Renal cortex interstitium (tissue), 15 donors: ENCODE measurements at places on chromosomes 3 and 15. TPM values are rescaled to one million over a fixed set of nuclear protein-coding genes. Genes with fewer than 3 reads are reported as not detected.

- no peak for DNase-seq
Observed at GRCh38 chr3:129016356-129016719, 15.2 kb downstream of the EFCC1 start.

DNA sequence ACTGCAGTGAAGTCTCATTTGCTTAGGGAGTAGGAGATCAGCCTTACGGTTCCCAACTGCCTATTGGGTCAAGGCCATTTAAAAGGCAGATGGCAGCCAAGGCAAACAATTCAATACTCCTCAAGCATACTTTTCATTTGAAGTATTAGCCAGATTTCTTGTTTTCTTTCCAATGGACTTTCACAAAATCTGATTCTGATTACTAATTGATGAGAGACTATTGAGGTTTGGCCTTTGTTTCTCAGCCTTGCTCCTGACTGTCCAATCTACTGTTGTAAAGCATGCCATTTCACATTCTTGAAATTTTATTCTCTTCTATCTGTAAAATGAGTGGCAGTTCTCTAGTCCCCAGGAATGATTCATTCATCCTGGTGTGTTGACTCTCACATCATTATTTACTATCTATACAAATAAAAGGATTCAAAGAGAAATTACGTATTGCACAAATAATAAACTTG lies 166.2 kb upstream of the TGFBR2 start:
- no peak for DNase-seq

The DNAH12 gene
- 1.7 TPM for polyA plus RNA-seq

The BCL2A1 gene
- polyA plus RNA-seq: 0.26 TPM

DNA sequence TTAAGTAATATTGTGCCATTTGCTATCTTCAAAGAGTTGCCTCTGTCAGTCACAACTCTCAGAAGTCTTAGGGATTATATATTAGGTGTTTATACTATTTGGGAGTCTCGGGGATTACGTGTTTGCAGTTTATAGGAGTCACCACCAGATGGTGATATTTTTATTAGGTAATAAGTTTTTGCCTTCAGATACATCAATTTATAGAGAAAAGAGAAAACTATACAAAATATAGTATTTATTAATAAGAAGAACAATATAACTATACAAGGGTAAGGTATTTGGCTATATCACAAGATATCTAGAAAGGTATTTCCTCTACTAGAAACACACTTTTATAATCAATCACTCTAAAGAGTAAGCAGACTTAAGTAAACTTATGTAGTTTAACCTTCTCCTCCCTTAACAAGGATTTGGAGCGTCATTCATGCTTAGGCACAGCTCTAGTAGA lies 10.7 kb upstream of the DHX36 start:
- DNase-seq: no peak

DNA sequence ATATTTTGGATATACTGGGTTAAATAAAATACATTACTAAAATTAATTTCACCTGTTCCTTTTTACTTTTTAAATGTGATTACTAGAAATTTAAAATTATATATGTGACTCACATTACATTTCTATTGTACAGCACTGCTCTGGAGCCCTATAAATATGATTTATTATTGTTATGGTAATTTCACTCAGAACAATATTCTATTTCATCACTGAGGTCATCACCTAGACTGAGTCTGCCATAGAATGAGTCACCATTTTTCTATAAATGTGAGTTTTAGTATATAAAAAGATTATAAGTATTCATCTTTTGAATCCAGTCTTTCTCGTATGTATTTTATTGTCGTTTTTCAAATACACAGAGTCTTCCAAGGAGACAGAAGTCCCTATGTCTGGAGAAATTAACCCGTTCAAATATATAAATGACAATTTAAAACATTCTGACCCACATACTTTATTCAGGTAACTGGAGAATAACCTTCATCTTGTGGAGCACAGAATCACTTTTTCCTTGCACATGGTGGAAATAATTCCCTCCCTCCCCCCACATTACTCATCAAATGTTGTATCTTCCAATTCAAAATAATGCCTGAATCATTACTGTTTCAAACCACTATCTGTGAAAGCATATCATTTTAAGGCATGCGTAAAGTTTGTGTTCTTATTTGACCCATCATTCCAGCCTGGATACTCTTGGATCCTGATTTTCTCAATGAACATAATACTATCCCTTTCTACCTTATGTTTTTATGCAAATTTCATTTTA lies 30.0 kb downstream of the CHST14 start:
- DNase-seq: no peak

DNA sequence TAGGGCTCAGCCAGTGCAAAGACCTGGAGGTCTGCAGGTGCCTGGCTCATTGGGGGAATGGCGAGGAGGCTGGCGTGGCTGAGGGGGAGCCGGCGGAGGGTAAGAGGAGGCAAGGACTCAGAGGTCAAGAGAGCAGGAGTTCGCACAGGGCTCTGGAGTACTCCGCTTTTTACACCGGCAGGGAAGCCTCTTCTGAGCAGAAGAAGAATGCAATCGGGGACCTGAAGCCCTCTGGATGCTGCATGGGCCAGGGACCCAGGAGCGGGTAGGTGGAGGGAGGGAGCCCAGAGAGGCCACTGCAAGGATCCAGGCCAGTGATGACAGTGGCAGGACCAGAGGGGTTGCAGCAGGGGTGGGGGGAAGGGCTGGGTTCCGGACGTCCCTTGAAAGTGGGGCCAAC lies 70.4 kb upstream of the TAMM41 start:
- DNase-seq: no peak

DNA sequence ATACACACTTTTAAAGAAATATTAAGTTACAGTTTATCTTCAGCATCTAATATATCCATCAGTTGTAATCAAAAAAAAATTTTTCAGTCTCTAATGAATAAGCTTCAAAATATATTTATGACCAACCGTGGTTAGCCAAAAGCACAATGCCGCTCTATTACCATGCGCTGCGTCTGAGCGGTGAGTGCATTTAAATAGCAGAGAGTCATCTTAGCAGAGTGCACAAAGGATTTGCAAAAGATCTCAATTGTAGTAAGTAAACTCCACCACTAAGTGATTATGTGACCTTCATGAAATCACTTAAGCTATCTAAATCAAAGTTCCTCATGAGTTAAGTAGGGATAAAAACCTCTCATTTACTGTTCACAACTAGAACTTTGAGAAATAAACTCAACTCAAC lies 4.9 kb downstream of the TP63 start:
- no peak for DNase-seq

DNA sequence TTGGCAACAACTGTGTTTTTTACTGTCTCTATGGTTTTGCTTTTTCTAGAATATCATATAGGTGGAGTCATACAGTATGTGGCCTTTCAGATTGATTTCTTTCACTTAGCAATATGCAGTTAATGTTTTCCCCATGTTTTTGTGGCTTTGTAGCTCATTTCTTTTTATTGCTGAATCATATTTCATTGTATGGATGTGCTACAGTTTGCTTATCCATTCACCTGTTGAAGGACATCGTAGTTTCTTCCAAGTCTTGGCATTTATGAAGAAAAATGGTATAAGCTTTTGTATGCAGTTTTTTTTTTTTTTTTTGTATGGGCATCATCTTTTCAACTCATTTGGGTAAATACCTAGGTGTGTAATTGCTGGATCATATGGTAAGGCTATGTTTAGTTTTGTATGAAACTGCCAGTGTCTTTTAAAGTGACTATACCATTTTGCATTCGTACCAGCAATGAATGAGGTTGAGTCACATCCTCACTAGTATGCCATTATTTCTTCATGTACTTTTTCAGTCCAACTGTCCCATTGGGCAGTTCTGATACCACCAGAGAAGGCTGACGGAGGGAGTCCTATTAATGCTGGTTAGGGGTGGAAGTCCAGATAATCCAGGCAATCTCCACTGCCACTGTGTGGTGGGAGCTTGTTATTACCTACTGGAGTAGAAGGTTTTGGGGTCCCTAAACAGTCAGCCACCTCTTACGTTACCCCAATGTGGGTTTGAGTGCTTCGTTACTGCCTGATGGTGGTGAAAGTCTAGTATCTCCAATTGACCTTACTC lies 210.5 kb downstream of the DOCK3 start:
- no peak for DNase-seq

DNA sequence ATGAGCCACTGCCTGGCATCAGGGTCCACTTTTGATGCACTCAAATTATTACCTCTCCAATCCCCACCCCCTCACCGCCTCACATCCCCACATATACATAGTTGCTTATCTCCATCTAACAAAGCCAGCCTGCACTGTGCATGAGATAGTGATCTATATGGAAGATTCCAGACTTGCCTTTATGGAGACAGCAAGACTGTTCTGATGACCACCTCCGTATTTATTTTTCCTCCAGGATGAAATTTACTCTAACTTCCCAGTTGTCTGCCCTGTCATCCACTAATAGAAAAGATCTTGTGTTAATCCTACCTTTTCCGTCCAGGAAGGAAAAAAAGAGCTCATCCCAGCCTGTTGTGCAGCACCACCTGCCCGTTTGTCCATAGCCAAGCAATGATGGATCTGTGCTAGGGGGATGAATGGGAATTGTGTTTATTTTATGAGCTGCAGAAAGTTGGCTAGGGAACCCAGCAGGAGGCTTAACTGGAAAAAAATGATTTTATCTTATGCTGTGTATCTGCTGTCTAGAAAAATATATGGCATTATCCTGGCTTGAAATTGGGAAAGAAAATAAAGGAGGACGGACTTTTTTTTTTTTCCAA lies 114.5 kb downstream of the CD47 start:
- no peak for DNase-seq

DNA sequence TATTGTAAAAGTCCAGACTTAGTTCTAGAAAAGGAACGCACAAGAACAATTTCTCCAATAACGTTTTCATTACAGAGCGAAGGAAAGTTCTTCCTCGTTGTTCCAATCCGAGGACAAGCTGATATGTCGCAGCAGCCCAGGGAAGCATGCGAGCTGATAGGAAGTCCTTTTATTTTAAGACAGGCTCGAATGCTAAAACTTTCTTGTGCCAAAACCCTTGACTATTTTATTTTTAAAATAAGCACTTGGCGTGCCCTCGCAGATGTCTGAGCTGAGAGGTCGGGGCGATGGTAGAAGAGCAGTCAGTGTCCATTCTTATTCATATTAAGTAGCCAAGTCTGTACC lies 433 bp upstream of the MITF start:
- no peak for DNase-seq

GRCh38 chr15:72289597-72290325 lies 17.4 kb upstream of the PARP6 start:
- no peak for DNase-seq

The TERC gene
- not detected for polyA plus RNA-seq

The FANCD2 gene
- 22.6 TPM for polyA plus RNA-seq

DNA sequence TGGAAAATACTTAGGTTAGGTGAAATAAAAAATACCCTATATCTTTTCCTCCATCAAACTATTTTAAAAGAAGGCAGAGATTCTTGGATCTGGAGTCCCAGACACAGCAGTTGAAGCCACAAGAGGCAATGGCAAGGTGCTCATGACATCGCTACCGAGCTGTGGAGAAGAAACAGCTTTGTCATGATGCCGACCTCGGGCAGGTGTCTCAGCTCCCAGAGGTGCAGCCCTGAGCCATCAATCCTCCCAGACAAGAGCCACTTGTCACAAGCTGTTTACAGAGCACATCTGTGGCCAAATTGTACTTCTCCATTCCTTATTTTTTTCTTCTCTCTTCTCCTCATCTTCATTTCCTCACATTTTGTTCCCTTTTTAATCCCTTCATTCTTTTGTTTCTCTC lies 50.8 kb downstream of the GPR176 start:
- DNase-seq: no peak

- no peak for DNase-seq
Observed at GRCh38 chr3:140157161-140157560, 222.2 kb downstream of the CLSTN2 start.

The RIOX2 gene
- 33.2 TPM for polyA plus RNA-seq

GRCh38 chr15:66981771-66982170 lies 83.6 kb upstream of the SMAD3 start:
- no peak for DNase-seq

GRCh38 chr3:153045150-153045549 lies 116.9 kb upstream of the RAP2B start:
- DNase-seq: no peak

The METTL6 gene
- polyA plus RNA-seq: 28.9 TPM

- DNase-seq: no peak
Observed at GRCh38 chr3:6439824-6440223, 421.1 kb upstream of the GRM7 start.

The GP9 gene
- 2.1 TPM for polyA plus RNA-seq

The CACNA2D3 gene
- 1.9 TPM for polyA plus RNA-seq

The RASL12 gene
- polyA plus RNA-seq: 8.4 TPM

The FRMD4B gene
- polyA plus RNA-seq: 45.2 TPM

DNA sequence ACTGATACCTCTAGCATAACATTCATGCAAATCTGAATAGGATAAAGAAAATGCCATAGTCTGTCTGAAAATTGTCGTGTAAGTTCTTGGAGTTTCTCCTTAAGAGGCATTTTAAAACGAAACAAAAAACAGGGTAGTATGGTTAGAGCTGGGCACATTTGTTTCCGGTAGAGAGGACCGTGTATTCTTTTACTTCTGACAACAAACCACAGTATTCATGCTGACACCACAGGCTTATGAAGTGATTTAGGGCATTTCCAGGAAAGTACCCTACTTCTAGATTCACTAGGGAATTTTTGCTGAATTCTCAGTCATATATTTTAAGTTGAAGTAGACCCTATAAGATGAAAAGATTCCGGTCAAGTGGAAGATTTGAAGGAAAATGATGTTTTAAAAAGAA lies 541.3 kb downstream of the UNC13C start:
- DNase-seq: no peak

The C3orf52 gene
- 7.9 TPM for polyA plus RNA-seq

The TRIM59 gene
- 18.8 TPM for polyA plus RNA-seq

DNA sequence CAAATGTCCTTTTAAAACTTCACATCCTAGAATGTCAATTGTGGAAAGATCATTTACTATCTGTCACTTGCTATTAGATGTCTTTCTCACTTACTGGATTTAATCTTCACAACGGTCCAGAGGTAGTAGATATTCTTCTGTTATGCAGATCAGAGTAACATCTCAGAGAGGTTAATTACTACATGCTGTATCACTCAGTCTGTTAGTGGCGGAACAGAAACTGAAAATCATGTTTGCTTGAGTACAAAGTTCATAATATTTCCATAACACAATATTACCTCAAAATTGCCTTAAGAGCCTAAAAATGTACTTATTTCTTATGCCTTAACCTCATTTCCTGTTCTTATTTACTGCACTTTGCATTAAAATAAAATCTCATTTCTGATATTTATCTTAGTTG lies 28.6 kb upstream of the GPR149 start:
- DNase-seq: no peak

DNA sequence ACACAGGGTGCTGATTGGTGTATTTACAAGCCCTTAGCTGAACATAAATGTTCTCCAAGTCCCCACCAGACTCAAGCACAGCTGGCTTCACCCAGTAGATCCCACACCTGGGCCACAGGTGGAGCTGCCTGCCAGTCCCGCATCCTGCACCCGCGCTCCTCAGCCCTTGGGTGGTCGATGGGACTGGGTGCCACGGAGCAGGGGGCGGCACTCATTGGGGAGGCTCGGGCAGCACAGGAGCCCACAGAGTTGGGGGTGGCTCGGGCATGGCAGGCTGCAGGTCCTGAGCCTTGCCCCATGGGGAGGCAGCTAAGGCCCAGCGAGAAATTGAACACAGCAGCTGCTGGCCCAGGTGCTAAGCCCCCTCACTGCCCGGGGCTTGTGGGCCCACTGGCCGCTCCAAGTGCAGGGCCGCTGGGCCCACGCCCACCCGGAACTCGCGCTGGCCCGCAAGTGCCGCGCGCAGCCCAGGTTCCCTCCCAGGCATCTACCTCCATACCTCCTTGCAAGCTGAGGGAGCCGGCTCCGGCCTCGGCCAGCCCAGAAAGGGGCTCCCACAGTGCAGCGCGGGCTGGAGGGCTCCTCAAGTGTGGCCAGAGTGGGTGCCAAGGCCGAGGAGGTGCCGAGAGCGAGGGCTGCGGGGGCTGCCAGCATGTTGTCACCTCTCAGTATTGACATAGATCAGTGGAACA lies 442.7 kb downstream of the OCA2 start:
- no peak for DNase-seq
